ENCODE measurements at places on chromosomes 1 and 21. TPM values are rescaled to one million over a fixed set of nuclear protein-coding genes. Genes with fewer than 3 reads are reported as not detected.

DNA sequence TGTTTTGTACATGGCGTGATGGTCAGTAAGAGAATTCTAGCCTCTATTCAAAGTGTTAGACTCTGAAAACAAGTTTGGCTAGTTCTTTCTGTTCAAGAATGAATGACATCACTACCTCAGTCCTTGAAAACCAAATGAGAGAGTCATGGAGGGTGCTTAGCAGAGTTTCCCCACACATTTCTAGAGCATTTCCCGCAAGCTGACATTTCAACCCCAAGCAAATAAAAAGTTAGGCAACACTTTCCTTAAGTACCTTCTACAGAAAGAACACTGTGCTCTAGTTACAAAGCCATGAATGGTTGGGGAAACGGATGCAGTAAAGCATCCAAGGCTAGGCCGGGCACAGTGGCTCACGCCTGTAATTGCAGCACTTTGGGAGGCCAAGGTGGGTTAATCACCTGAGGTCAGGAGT lies 47.9 kb upstream of the SLC44A3 start:
- no peak overlapping the region for H3K4me3 ChIP-seq
- no peak overlapping the region for H3K27ac ChIP-seq
- peaks cover 4% of the 10 kb centered on the region for H3K27me3 ChIP-seq
- H3K4me1 ChIP-seq, result no peaks in the 10 kb centered on the region
- no peaks in the 10 kb centered on the region for H3K36me3 ChIP-seq

DNA sequence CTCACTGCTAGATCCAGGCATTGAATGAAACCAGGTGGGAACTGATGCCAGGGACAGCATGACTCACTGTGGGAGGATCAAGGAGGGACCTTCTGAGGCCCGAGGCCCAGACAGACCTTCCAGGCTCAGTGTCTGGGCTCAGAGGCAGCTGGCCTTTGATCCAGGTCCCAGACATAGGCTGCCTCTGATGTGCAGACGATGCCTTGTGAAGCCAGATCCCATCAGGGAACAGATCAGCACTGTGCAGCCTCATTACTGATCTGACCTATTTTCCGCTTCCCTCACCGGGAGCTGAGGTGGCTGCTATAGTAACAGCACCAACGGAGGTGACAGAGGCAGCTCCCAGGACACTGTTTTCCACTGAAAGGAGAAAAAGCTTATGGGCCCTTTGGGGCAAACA lies 399.5 kb downstream of the MATN1 start:
- H3K27me3 ChIP-seq, result no peaks in the 10 kb centered on the region
- no peak overlapping the region for H3K4me3 ChIP-seq
- H3K27ac ChIP-seq, result no peak overlapping the region
- no peaks in the 10 kb centered on the region for H3K36me3 ChIP-seq

DNA sequence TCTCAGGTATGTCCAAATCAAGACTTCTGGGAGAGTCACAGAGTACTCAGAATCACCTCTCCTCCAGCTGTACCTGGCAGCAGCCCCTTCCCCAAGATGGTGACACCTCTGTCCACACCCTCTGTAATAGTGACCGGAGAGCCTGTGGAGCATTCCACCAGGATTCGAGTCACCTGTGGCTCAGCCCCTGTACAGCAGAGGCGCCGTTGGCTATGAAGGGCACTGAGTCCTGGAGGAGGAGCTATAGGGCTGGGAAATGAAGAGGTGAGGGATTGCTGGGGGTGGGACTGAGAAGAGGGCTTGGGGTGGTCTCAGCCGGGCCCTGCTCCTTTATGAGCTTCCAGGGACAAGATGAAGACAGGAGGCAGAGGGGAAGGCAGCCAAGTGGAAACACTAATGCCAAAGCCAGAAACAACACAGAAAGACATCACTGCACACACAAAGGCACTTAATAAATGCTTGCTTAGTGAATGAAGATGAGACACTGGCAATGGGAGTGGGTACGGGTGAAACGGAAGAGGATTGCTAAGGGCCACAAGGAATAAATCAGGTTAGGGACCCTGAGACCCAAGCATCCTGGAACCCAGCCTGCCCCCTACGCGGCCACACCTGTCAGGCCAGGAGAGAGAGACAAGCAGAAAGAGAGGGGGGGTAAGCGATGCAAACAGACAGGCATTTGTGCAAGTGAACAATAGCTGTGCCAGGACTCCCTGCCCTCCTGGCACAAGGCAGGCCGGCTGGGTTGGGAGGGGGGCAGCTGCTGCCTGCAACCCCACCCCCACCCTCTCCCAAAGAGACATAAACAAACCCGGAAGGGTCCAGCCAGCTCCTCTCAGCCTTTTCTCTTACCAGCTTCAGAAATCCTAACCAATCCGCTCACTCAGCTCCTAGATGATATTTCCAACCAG lies 3.9 kb downstream of the ARHGEF2 start:
- peaks cover 73% of the 10 kb centered on the region for H3K4me1 ChIP-seq
- no peak for DNase-seq
- H3K4me3 ChIP-seq, result peak overlapping the region; percentile 76
- H3K27me3 ChIP-seq, result no peaks in the 10 kb centered on the region
- no peak overlapping the region for H3K27ac ChIP-seq

DNA sequence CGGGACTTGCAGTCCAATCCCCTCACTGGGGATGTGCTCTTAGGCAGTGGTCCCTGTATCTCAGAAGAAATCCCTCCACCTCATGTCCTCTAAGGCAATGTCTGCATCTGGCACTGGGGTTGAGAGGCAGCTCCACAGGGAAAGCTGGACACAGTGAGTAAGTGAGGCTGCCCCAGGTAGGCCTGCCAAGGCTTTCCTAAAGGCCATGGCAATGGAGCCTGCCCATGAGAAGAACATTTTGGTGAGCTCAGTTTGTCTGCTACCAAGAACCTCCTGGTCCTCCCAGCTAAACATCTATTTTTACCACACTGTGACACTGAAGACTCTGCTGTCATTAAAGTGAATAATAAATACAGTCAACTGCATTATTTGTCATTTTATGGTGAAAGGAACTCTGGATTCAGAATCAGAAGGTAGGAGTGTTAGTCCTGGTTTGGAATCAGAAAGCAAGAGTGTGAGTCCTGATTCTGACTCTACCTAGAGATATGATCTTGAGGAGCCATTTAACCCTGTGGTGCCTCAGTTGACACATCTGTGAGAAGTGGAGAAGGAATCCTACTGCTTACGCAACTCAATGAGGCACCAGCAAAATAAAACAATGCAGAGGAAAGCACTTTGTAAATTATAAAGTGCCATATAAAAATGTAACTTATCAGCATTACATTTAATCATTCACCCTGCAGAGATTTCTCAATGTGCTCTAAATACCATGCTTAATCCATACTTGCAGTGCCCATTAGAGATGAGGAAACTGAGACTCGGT lies 41.0 kb downstream of the TBX15 start:
- no peaks in the 10 kb centered on the region for H3K36me3 ChIP-seq
- no peak for DNase-seq
- no peaks in the 10 kb centered on the region for H3K4me1 ChIP-seq
- H3K27me3 ChIP-seq, result no peaks in the 10 kb centered on the region

The NUDT4B gene
- total RNA-seq, result not detected
